ENCODE measurements at places on chromosomes 5 and 9.

DNA sequence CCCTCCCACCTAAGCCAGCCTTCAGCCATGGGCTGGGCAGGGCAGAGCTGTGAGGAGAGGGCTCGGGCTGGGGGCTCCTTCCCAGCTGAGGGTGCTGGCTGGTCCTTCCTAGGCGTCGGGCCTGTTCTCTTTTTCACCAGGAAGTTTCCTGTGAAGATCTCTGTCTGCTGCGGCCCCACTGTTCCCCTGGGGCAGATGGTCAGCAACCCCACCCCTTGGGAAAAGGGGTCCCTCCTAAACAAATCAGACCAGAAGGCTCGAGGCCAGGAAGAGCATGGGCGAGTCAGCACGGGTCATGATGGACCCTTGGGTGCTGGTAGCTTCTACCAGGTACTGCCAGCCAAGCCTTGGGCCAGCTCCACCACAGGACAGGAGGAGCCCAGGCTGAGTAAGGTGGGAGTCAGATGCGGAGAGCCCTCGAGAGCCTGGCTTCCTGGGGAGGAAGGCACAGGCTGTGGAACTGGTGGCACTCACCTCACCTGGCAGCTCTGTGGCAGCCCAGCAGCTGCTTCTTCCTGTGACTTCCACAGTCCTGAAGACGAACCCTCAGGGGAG, 3.5 kb downstream of the CACNA1B start:
- no peak for DNase-seq

DNA sequence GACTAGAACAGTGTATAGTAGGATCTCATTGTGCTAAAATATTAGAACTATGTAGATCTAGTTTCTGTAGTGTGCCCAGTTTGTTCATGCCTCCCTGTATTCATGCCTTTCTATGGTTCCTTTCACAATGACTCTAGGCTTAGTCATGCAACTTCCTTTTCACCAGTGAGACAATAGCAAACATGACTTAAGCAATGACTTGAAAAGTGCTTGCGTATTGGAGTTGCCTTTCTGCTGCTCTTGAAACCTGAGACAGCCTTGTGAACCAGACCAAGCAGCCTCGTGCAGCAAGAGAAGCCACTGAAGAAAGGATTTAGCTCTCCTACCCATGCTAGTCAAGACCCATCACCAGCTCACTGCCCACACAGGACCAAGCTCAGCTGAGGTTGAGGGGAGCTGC, 294.5 kb upstream of the TAS2R1 start:
- DNase-seq, result no peak

- no peak for DNase-seq
Measured at GRCh38 chr5:110478895-110479294, 247.6 kb downstream of the TMEM232 start.

GRCh38 chr5:133627180-133627579, 14.8 kb upstream of the FSTL4 start:
- DNase-seq, result no peak

GRCh38 chr9:84697509-84698114, 28.1 kb downstream of the NTRK2 start:
- no peak for DNase-seq
